ENCODE measurements at places on chromosomes 4 and X.

DNA sequence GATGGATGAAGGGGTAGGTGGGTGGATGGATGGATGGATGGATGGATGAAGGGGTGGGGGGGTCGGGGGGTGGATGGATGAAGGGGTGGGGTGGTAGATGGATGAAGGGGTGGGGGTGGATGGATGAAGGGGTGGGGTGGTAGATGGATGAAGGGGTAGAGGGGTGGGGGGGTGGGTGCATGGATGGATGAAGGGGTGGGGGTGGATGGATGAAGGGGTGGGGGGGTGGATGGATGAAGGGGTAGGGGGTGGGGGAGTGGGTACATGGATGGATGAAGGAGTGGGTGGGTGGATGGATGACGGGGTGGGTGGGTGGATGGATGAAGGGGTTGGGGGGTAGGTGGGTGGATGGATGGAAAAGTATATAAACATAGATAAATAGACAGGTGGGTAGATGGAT is 74.2 kb downstream of the PRKX start:
- DNase-seq: no peak

DNA sequence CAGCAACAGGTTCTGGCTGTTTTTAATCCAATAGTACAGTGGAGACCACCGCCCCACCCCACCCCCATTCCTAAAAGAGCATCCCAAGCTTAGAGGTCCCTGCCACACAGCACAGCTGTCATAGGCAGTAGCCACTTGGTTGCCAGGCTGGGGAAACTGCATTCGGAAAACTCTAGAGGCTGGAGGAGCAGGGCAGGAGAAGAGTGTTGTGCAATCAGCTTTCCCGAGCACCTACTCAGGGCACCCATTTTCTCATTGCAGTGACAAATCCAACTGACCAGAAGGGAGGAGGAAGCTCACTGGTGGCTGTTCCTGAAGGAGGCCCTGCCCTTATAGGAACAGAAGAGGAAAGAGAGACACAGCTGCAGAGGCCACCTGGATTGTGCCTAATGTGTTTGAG is 1.1 kb downstream of the CXCL1 start:
- no peak for DNase-seq

DNA sequence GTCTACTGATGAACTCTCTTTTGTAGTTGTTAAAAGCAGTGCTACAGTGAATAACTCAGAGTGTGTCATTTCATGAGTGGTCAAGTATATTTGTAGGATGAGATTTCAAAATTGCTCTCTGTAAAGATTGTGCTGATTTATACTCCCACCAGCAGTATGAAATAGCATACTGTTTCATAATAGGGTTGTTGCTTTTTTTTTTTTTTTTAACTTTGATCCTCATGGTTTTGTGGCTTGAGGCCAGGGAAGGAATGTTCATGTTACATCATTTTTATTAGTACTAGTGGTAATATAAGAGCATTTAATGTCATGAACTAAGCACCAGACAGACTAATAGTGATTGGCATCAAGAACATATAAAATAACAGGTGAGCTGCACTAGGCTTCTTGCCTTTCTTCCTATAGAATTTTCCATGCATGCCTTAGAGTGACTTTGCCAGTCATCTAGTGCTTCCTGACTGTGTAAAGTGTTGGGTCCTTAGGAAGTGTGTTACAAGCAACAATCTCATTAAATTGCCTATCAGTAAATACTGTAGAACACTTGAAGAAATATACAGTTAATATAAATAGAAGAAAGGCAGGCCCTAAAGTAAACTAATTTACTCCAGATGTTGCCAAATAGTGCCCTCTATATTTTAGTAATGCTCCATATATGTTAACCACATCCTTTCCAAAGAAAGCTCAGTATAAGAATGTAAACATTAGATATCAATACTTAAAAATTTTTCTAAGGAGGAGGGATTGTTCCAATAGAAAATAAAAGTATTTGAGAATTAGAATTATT is 38.6 kb upstream of the MSMO1 start:
- no peak for DNase-seq

DNA sequence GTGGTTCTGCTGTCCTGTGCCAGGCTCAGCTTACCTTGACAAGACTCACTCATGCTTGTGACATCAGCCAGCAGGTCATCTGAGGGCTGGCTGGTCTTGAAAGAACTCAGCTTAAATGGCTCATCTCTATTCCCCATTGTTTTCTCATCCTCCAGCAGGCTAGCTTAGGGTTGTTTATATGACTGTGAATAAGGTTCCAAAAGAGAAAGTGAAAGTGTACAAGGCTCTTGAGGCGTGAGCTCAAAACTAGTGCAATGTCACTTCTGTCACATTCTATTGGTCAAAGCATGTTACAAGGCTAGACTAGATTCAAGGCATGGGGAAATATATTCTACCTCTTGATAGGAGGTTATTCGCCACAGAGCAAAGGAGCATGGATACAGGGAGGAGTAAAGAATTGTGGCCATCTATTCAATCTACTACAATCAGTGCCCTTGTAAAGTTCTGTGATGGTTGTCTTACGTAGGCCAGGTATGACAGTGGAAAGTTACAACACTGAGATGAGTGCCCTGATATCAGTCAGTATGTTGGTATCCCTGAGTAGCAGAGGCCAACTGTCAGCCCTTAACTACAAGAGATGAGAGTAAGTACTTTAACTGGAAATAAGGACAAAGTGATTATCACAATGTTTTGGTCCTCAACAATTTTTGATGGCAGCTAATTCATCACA is 19.8 kb upstream of the TMLHE start:
- DNase-seq: no peak

- DNase-seq: no peak
These were observed 929.5 kb downstream of the DMD start for GRCh38 chrX:32281853-32282252.

- no peak for DNase-seq
These were observed 86.0 kb downstream of the PCYT1B start for GRCh38 chrX:24561121-24561520.
